Glutamatergic neuron (in vitro differentiated cells): ENCODE measurements at places on chromosomes 12 and 14. TPM values are rescaled to one million over a fixed set of nuclear protein-coding genes. Genes with fewer than 3 reads are reported as not detected.
A peak's percentile ranks its signal among the peaks of the same experiment; 100 is the strongest.

Gene CELA1
- not detected for total RNA-seq

Gene COL2A1
- total RNA-seq = 0.34 TPM

Gene DYNC1H1
- 2,051 TPM for total RNA-seq

Gene SLC5A8
- total RNA-seq = not detected

Gene TRHDE
- total RNA-seq = 16.7 TPM

Gene LRRIQ1
- 10.6 TPM for total RNA-seq

GRCh38 chr14:81276073-81277069 is 55.6 kb upstream of the GTF2A1 start:
- peak; percentile 54 for DNase-seq
- peaks cover 12% of the 10 kb centered on the region for H3K36me3 ChIP-seq
- H3K4me3 ChIP-seq = peak overlapping the region; percentile 77
- H3K27me3 ChIP-seq = peaks cover 9% of the 10 kb centered on the region
- peaks cover 66% of the 10 kb centered on the region for H3K4me1 ChIP-seq

- no peaks in the 10 kb centered on the region for H3K36me3 ChIP-seq
- H3K27ac ChIP-seq = no peak overlapping the region
- DNase-seq = peak; percentile 65
- peaks cover 2% of the 10 kb centered on the region for H3K27me3 ChIP-seq
- no peak overlapping the region for H3K4me3 ChIP-seq
These were observed 411.9 kb downstream of the FUT8 start for GRCh38 chr14:65824285-65824977.

- no peak overlapping the region for H3K4me3 ChIP-seq
- no peaks in the 10 kb centered on the region for H3K36me3 ChIP-seq
- H3K4me1 ChIP-seq = no peaks in the 10 kb centered on the region
- no peak for DNase-seq
- H3K27ac ChIP-seq = no peak overlapping the region
These were observed 178.9 kb downstream of the KLHL28 start for GRCh38 chr14:44782775-44783238.

GRCh38 chr14:60630129-60630528 is 19.1 kb downstream of the SIX1 start:
- no peaks in the 10 kb centered on the region for H3K4me1 ChIP-seq
- no peak overlapping the region for H3K4me3 ChIP-seq

GRCh38 chr12:104578453-104578852 is 121.7 kb downstream of the CHST11 start:
- H3K27me3 ChIP-seq = peaks cover 8% of the 10 kb centered on the region
- no peaks in the 10 kb centered on the region for H3K36me3 ChIP-seq
- H3K27ac ChIP-seq = no peak overlapping the region
- H3K4me3 ChIP-seq = no peak overlapping the region
- H3K4me1 ChIP-seq = peaks cover 11% of the 10 kb centered on the region

GRCh38 chr14:21056520-21057163 is 980 bp upstream of the RNASE8 start:
- no peak for DNase-seq
- H3K4me1 ChIP-seq = no peaks in the 10 kb centered on the region
- no peaks in the 10 kb centered on the region for H3K36me3 ChIP-seq
- H3K27me3 ChIP-seq = no peaks in the 10 kb centered on the region

DNA sequence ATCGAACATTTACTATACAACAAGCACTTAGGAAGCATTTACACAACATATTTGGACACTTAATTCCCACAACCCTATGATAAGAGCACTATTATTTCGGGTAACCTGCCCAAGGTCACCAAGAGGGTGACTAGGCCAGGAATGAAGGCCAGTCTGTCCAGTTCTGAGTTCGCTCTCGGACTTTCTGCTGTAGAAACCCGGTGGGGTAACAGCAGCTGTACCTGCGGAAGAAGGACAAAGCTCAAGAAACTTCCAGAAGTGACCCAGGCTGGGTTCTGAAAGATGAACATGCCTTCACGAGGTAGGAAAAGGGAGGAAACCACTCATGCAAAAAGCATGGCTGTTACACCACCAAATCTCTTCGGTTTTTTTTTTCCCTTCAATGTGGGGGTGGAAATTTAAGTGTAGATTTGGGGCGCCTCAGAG is 10.8 kb downstream of the PLA2G1B start:
- H3K27ac ChIP-seq = peak overlapping the region; percentile 95
- H3K27me3 ChIP-seq = no peaks in the 10 kb centered on the region
- H3K4me3 ChIP-seq = peak overlapping the region; percentile 82

DNA sequence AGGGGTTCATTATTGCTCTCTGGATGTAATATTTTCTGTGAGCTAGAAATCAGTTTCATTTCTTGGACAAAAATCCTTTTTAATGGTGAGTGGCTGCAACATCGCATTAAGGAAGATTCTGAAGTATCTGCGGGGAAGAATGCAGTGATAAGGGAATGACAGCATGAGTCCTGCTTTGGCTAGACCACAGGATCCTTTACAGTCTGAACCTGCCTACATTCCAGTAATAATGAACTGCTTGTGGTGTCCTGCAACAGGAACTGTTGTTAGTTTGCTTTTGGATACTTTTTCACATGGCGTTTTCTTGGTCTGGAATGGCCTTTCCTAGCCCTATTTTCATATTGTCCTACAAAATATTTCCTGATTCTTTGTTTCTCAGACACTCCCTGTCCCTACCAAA is 15.7 kb downstream of the MDM2 start:
- H3K27ac ChIP-seq = no peak overlapping the region
- DNase-seq = no peak
- no peaks in the 10 kb centered on the region for H3K4me1 ChIP-seq
- H3K4me3 ChIP-seq = no peak overlapping the region
- no peaks in the 10 kb centered on the region for H3K36me3 ChIP-seq
- H3K27me3 ChIP-seq = peaks cover 2% of the 10 kb centered on the region
